ENCODE measurements at places on chromosomes 12 and 14.

- DNase-seq, result no peak
Measured at GRCh38 chr14:51328772-51329353, 88.8 kb downstream of the TMX1 start.

DNA sequence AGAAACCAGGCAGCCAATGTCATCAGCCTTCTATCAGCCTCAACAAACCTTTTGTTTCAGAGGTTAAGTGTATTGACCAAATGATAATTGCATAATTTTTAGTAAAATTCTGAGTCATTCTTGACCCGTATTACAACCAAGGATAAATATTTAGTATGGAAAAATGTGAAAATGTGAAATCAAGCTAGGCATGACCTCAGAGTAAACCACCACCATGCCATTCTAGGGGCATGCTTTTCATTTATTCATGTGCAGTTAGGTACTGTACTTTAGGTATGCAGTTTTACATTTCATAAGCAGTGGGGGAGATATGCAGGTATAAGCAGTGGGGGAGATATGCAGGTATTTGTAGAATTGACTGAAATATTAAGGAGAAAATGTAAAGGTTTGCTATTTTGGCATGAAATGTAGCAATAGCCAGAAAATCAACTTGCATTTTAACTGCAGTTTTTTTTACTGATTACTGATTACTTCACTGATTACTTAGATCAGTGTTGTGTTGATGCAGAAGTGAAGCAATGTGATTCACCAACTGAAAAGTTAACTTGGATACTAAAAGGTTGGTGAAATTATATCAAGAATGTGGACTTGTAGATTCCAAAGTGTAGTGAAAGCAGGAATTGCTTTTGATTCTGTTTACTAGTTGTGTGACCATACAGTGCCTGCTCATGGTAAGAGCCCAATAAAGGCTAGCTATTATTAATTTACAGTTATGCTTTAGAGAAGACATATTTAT, 184.2 kb downstream of the ESR2 start:
- DNase-seq, result no peak

- no peak for DNase-seq
Measured at GRCh38 chr14:23285530-23286019, 357 bp downstream of the HOMEZ start.

- no peak for DNase-seq
Measured at GRCh38 chr12:685388-685787, 22.1 kb upstream of the NINJ2 start.

- no peak for DNase-seq
Measured at GRCh38 chr12:93981411-93981810, 167.0 kb upstream of the PLXNC1 start.

GRCh38 chr14:80491650-80492049, 280.3 kb upstream of the DIO2 start:
- no peak for DNase-seq

DNA sequence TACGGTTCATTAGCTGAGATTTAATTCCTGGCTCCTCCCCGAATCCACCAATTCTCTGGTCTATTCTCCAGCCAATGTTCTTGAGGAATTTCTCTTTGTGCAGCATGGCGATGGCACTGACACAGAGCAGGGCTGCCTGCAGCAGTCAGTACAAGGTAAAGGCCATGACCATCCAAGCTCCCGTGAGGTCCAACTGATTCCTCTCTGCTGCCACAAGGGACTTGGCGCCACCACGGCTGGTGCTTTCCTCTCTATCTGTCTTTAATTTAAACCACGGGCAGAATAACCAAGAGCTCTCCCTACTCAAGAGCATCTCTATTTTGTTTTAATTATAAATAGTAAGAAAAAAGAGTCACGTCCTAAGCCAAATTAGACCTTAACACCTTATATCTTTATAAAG, 12.1 kb downstream of the TMEM116 start:
- DNase-seq, result no peak

DNA sequence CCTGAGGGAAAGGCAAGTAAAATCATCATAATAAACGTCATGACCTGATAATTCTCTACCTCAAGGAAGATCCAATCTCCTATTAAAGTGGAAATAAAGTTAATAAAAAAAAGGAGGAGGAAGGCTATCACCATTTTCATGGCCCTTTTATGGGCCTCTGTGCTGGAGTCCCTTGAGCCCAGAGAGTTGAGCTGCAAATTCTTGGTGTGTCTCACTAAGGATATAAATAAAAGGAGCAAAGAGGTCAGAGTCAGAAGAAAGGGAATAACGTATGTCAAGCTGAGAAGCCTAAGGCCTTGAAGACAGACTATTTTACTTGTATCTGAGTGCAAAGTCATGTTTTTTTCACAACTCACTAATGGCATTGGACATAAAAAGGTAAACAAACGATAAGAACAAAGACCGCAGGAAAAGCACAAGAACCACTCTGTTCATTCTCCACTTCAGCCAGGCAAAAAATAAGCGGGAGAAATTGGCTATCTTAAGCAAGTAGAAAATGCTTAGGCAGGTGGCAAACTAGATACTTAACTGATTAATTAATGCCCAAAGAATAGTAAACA, 12.0 kb upstream of the SMIM10L1 start:
- no peak for DNase-seq

DNA sequence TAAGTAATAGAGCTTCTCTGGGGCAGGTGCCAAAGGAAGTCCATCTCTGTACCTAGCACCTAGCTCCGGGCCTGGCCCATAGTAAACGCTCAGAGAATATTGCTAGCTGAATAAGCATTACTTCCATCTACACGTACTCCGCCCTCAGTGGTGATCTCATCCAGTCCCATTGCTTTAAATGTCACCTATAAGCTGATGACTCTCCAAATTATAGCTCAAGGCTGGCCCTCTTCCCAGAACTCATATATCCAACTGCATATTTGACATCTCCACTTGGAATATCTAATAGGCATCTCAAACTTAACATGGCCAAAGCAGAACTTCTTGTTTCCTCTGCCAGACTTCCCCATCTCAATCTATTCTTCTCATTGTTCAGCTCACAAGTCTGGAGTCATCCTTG, 6.9 kb upstream of the DYNLL1 start:
- no peak for DNase-seq

DNA sequence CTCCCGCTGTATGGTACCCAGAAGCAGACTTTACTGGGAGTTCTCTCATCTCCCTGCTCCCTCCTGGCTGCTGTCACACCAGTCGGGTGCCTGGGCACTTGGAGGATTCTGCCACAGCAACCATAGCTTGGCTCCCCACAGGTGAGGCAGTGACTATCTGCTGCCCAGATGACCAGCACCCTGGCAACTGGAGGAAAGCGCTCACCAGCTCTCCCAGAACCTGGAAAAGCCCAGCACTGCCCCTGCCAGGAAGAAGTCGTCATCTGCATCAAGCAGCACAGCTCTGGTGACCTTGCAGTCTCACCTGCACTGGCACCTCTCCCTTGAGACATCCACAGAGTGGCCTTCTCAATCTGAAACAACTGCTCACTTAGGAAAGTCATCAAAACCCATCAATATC, 31.9 kb upstream of the TC2N start:
- DNase-seq, result no peak

DNA sequence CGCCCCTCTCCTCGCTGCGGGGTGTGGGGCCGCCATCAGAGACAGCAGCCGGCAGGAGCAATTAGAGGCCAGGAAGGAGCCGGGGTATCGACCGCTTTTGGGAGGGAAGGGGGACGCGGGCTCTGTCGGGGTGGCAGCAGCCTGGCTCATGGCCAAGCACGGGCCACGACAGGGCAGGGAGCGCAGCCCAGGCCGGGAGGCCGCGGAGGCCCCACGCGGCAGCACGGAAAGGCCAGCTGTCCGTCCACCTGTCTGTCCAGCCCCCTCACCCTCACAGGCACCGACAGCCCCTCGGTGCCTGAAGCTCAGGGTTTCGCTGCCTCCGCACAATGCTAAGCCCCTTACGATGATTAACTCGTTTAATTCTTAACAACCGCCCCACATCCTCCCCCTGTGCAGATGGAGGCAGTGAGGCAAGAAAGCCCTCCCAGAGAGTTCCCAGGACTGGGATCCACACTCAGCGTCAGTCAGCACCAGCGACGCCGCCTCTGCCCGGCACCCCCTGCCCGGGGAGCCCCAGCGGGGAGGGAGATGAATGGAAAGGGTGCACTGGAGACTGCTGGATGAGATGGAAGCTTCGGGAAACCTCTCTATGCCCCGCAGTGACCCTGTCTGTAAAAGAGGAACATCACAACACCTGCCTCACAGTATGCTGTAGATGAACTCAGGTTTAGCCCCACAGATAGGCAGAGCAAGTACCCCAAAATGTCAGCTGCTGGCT, 23.7 kb downstream of the NCOR2 start:
- DNase-seq, result no peak

- DNase-seq, result no peak
Measured at GRCh38 chr12:3770891-3771290, 18.0 kb upstream of the CRACR2A start.

DNA sequence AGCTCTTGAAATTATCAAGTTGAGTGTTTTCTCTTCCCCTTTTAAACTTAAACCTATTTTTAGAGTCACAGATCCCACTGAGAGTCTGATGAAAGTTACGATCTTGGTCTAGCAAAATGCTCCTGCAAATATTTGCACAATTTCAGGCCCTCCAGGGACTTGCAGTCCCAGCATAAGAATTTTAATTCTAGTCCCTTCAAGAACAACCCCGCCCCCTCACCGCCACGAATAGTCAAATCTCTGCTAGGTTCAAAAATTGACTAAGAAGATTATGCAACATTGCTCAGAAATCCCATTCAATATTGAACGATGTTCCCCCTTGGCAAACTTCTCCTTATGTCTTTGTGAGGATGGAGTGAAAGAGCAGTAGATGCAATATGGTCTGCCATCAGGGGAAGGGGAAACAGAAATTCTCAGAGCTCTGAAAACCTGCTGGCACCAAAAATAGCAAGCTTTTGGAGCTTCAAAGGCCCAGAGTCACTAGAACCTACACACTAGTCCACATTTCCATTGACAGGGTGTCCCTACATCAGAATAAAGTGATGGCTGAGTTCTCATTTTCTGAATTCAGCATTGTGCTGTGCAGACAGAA, 127.5 kb upstream of the CCDC175 start:
- DNase-seq, result no peak

- no peak for DNase-seq
Measured at GRCh38 chr12:110717037-110717436, 25.7 kb downstream of the PPP1CC start.

- no peak for DNase-seq
Measured at GRCh38 chr12:69712826-69713225, 13.7 kb upstream of the BEST3 start.

Measured in H1 (cell line).